ENCODE measurements at places on chromosomes 6 and 20. TPM values are rescaled to one million over a fixed set of nuclear protein-coding genes. Genes with fewer than 3 reads are reported as not detected.

- H3K4me3 ChIP-seq, result no peak overlapping the region
- H3K27me3 ChIP-seq, result no peaks in the 10 kb centered on the region
Measured at GRCh38 chr6:40395066-40395697, 192.0 kb downstream of the LRFN2 start.

DNA sequence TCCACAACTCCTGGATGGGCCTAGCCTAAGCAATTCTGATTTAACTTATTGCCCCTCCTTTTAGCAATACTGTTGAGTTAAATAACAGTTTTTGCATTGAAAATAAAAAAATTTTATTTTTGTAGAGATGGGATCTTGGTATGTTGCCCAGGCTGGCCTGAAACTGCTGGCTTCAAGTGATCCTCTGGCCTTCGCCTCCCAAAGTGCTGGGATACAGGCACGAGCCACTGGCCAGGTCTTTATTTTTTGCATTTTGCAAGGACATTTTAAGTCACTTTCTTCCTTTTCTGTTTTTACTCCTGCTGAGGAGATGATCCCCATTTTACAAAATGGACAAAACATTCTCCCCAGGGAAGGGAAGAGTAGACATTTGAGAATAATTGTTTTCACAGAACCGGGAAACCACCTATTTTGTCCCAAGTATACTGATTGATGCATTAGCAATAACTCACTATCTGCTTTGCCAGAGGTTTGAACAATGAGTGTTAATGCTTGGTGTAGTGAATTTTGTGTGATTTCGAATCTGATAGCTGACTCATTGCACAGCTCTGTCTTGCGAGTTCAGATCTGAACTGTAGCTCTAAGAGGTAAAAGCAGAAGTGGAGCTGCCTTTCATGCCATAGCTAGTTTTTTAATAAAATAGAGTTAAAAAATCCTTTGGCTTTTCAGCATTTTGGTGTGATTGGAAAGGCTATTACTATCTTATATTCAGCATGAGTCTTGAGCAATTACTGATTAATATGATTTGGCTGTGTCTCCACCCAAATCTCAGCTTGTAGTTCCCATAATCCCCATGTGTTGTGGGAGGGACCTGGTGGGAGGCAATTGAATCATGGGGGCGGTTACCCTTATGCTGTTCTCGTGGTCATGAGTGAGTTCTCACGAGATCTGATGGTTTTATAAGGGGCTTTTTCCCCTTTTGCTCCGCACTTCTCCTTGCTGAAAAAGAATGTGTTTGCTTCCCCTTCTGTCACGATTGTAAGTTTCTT, 20.9 kb downstream of the IGF2R start:
- no peaks in the 10 kb centered on the region for H3K36me3 ChIP-seq
- H3K27me3 ChIP-seq, result no peaks in the 10 kb centered on the region
- H3K4me3 ChIP-seq, result no peak overlapping the region
- peak overlapping the region; percentile 26 for H3K27ac ChIP-seq
- H3K4me1 ChIP-seq, result peaks cover 10% of the 10 kb centered on the region
- peak; percentile 29 for DNase-seq

- no peak for DNase-seq
- H3K4me3 ChIP-seq, result no peak overlapping the region
- H3K27me3 ChIP-seq, result no peaks in the 10 kb centered on the region
Measured at GRCh38 chr6:113121571-113121970, 735.6 kb upstream of the MARCKS start.

GRCh38 chr20:32763202-32764004, 1.2 kb downstream of the DNMT3B start:
- no peaks in the 10 kb centered on the region for H3K27me3 ChIP-seq
- peaks cover 13% of the 10 kb centered on the region for H3K4me1 ChIP-seq

- H3K27me3 ChIP-seq, result no peaks in the 10 kb centered on the region
- no peak for DNase-seq
- H3K36me3 ChIP-seq, result no peaks in the 10 kb centered on the region
- no peak overlapping the region for H3K27ac ChIP-seq
- H3K4me3 ChIP-seq, result no peak overlapping the region
Measured at GRCh38 chr6:110849781-110850180, 24.8 kb upstream of the AMD1 start.

GRCh38 chr6:90098001-90098531, 198.6 kb downstream of the BACH2 start:
- DNase-seq, result peak; percentile 87
- peak overlapping the region; percentile 33 for H3K27ac ChIP-seq
- H3K4me1 ChIP-seq, result peaks cover 7% of the 10 kb centered on the region

DNA sequence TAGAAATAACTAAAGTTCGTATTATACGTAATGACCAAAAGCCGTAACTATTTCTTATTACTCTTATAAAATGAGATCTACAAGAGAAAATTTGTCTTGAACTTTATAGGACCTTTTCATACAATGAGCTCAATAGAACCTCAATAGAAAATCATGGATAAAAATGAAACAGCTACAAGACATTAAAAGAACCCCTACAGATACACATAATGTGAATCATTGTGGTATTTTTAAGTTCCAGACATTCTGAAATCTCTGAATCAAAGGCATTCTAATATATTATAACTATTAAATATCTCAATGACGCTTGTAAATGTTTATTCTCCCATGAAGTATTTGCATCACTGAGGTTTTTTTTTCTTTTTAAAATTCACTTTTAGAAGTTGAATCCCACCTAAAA, 22.2 kb upstream of the POU3F2 start:
- H3K4me3 ChIP-seq, result no peak overlapping the region
- H3K27ac ChIP-seq, result no peak overlapping the region
- H3K27me3 ChIP-seq, result no peaks in the 10 kb centered on the region
- no peak for DNase-seq
- H3K36me3 ChIP-seq, result no peaks in the 10 kb centered on the region

DNA sequence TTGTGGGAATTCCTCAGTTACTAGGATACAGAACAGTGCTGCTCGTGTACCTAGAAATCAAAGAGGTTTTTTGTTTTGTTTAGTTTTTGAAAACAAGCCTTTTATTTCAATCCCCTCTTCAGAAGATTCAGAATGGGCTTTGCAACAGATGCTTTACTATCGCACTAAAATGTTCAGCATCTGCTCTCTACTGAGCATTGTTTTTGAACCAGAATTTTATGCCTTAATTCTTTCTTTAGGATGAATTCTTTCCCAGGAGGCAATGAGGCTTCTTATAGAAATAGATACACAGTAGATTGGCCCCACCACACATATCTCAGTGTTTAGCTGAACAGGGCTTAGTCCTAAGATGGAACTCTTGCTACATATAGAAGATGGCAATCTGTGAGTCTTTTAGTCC, 95.9 kb upstream of the SPACA1 start:
- no peaks in the 10 kb centered on the region for H3K36me3 ChIP-seq
- H3K27me3 ChIP-seq, result peaks cover 10% of the 10 kb centered on the region
- DNase-seq, result no peak
- H3K4me3 ChIP-seq, result no peak overlapping the region

- peaks cover 12% of the 10 kb centered on the region for H3K27me3 ChIP-seq
- H3K36me3 ChIP-seq, result no peaks in the 10 kb centered on the region
- no peak for DNase-seq
- no peak overlapping the region for H3K27ac ChIP-seq
Measured at GRCh38 chr6:159203304-159204005, 34.3 kb downstream of the FNDC1 start.

GRCh38 chr6:24431045-24431451, 28.3 kb downstream of the MRS2 start:
- H3K4me3 ChIP-seq, result no peak overlapping the region
- peaks cover 2% of the 10 kb centered on the region for H3K36me3 ChIP-seq
- H3K27me3 ChIP-seq, result no peaks in the 10 kb centered on the region
- H3K27ac ChIP-seq, result no peak overlapping the region

GRCh38 chr20:46551522-46552381, 1.3 kb upstream of the OCSTAMP start:
- H3K27ac ChIP-seq, result no peak overlapping the region
- H3K36me3 ChIP-seq, result no peaks in the 10 kb centered on the region
- no peak for DNase-seq
- peaks cover 1% of the 10 kb centered on the region for H3K27me3 ChIP-seq

GRCh38 chr6:118982575-118982911, 47.6 kb upstream of the MCM9 start:
- H3K4me3 ChIP-seq, result no peak overlapping the region
- no peak overlapping the region for H3K27ac ChIP-seq
- H3K27me3 ChIP-seq, result no peaks in the 10 kb centered on the region
- DNase-seq, result no peak

GRCh38 chr6:100946021-100946540, 65.0 kb upstream of the ASCC3 start:
- no peak for DNase-seq
- no peaks in the 10 kb centered on the region for H3K4me1 ChIP-seq
- no peak overlapping the region for H3K4me3 ChIP-seq
- H3K27ac ChIP-seq, result no peak overlapping the region
- H3K27me3 ChIP-seq, result no peaks in the 10 kb centered on the region
- no peaks in the 10 kb centered on the region for H3K36me3 ChIP-seq

GRCh38 chr20:19784511-19785172, 26.6 kb downstream of the RIN2 start:
- peaks cover 33% of the 10 kb centered on the region for H3K4me1 ChIP-seq
- H3K36me3 ChIP-seq, result no peaks in the 10 kb centered on the region
- H3K27me3 ChIP-seq, result no peaks in the 10 kb centered on the region
- no peak overlapping the region for H3K4me3 ChIP-seq

- H3K4me1 ChIP-seq, result no peaks in the 10 kb centered on the region
- H3K27me3 ChIP-seq, result no peaks in the 10 kb centered on the region
- no peak overlapping the region for H3K4me3 ChIP-seq
- H3K27ac ChIP-seq, result no peak overlapping the region
- DNase-seq, result no peak
- no peaks in the 10 kb centered on the region for H3K36me3 ChIP-seq
Measured at GRCh38 chr6:101851911-101852310, 458.4 kb downstream of the GRIK2 start.

GRCh38 chr6:119449331-119450156, 100.0 kb upstream of the MAN1A1 start:
- no peak overlapping the region for H3K27ac ChIP-seq
- peaks cover 20% of the 10 kb centered on the region for H3K27me3 ChIP-seq
- H3K4me1 ChIP-seq, result no peaks in the 10 kb centered on the region

DNA sequence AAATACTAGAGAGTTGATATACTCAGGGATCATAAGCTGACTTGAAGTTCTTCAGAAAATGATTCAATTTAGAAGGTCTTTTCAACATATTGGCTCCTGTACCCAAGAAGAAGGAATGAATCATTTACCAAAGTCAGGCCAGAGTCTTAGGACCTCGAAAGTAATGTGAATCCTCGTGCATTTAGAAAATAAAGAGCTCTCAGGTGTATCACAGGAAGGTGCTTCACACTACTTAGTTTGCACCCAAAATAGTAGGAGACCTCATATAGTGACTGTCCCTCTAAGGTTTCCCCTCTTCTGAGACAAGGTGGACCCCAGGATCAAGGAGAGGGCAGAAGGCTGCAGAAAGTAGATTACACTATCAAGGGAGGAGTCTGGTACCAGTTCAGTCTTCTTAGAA, 71.8 kb downstream of the F13A1 start:
- peaks cover 18% of the 10 kb centered on the region for H3K4me1 ChIP-seq
- H3K27me3 ChIP-seq, result peaks cover 34% of the 10 kb centered on the region
- DNase-seq, result no peak
- no peak overlapping the region for H3K27ac ChIP-seq

- DNase-seq, result no peak
- H3K27ac ChIP-seq, result no peak overlapping the region
- no peaks in the 10 kb centered on the region for H3K27me3 ChIP-seq
- H3K4me1 ChIP-seq, result peaks cover 7% of the 10 kb centered on the region
- peak overlapping the region; percentile 94 for H3K4me3 ChIP-seq
Measured at GRCh38 chr20:18466574-18466893, 296 bp downstream of the DZANK1 start.

GRCh38 chr20:57705127-57705899, 4.5 kb downstream of the PMEPA1 start:
- H3K27me3 ChIP-seq, result no peaks in the 10 kb centered on the region
- no peak overlapping the region for H3K27ac ChIP-seq
- DNase-seq, result no peak
- no peaks in the 10 kb centered on the region for H3K36me3 ChIP-seq
- peaks cover 2% of the 10 kb centered on the region for H3K4me1 ChIP-seq

GRCh38 chr6:169168302-169168630, 85.4 kb downstream of the THBS2 start:
- H3K4me3 ChIP-seq, result no peak overlapping the region
- peak; percentile 43 for DNase-seq
- no peak overlapping the region for H3K27ac ChIP-seq
- no peaks in the 10 kb centered on the region for H3K27me3 ChIP-seq

GRCh38 chr6:158514176-158514575, 45.7 kb upstream of the TMEM181 start:
- no peak overlapping the region for H3K27ac ChIP-seq
- H3K36me3 ChIP-seq, result no peaks in the 10 kb centered on the region
- H3K27me3 ChIP-seq, result no peaks in the 10 kb centered on the region
- H3K4me1 ChIP-seq, result peaks cover 13% of the 10 kb centered on the region
- H3K4me3 ChIP-seq, result no peak overlapping the region

GRCh38 chr6:106339334-106340029, 13.9 kb upstream of the ATG5 start:
- peak; percentile 84 for DNase-seq
- H3K27me3 ChIP-seq, result no peaks in the 10 kb centered on the region
- no peaks in the 10 kb centered on the region for H3K4me1 ChIP-seq
- H3K27ac ChIP-seq, result no peak overlapping the region
- no peak overlapping the region for H3K4me3 ChIP-seq

- H3K27me3 ChIP-seq, result no peaks in the 10 kb centered on the region
- DNase-seq, result peak; percentile 79
- H3K27ac ChIP-seq, result no peak overlapping the region
- no peaks in the 10 kb centered on the region for H3K4me1 ChIP-seq
- no peak overlapping the region for H3K4me3 ChIP-seq
Measured at GRCh38 chr6:166786704-166787293, 159.7 kb upstream of the RPS6KA2 start.

DNA sequence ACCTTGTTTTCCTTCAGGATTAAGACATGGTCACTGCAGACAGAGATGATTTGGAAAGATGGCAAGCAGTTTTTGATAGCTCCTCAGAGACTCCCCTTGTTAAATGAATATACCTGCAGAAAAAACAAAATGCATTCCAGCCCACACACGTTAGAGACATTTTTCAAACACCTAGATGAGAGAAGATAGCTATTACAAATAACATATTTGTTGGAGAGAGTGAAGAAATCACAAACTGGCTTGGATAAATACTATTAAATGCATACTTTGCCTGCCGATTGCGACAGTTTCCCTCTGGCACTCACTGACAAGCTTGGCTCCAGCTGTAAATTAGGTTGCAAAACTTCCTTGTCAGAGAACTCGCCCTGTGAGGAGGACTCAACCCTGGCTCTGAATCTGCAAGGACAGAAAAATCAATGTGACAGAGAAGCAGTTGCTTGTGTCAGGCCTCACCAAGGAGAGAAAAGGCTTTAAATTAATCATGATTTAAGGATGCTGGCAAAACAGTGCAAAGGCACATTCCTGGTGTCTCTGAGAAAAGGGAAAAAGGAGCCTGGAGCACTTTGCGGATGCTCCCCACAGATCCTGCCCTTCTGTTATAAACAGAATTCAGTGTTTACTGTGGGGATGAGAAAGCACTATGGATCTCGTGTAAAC, 423.7 kb upstream of the MARCKS start:
- no peaks in the 10 kb centered on the region for H3K27me3 ChIP-seq
- no peaks in the 10 kb centered on the region for H3K4me1 ChIP-seq
- H3K36me3 ChIP-seq, result no peaks in the 10 kb centered on the region
- peak; percentile 37 for DNase-seq
- H3K4me3 ChIP-seq, result no peak overlapping the region
- H3K27ac ChIP-seq, result no peak overlapping the region

The SCGN gene
- not detected for total RNA-seq

The KIAA0408 gene
- 34.7 TPM for total RNA-seq

The APOBEC2 gene
- not detected for total RNA-seq

The BPIFB1 gene
- total RNA-seq, result not detected

The NOX3 gene
- not detected for total RNA-seq

The BANF2 gene
- total RNA-seq, result not detected

The SSTR4 gene
- not detected for total RNA-seq

The SLC22A1 gene
- 3.3 TPM for total RNA-seq

The SDCBP2 gene
- total RNA-seq, result 3.4 TPM

The POM121L2 gene
- not detected for total RNA-seq

The RFX6 gene
- total RNA-seq, result not detected

The KHDC1 gene
- 11.1 TPM for total RNA-seq

The ESR1 gene
- total RNA-seq, result not detected

The TNF gene
- 0.42 TPM for total RNA-seq

Data from A673 (cell line).